ENCODE measurements at places on chromosomes 4 and X. TPM values are rescaled to one million over a fixed set of nuclear protein-coding genes. Genes with fewer than 3 reads are reported as not detected.

DNA sequence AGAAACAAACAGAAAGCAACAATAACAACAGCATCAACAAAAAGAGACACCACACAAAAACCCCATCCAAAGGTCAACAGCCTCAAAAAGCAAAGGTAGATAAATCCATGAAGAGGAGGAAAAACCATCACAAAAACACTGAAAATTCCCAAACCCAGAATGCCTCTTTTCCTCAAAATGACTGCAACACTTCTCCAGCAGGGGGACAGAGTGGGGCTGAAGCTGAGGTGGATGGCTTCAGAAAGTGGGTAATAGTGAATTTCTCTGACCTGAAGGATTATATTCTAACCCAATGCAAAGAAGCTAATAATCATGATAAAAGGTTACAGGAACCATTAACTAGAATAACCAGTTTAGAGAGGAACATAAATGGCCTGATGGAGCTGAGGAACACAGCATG lies 888.2 kb downstream of the RAB28 start:
- DNase-seq, result no peak

GRCh38 chr4:44651425-44651824 lies at the start of gene YIPF7:
YIPF7 (minus strand) TSS chr4:44651625; CDS start chr4:44650100, 1,525 bp downstream.
- DNase-seq, result no peak

- no peak for DNase-seq
These were observed 101.9 kb downstream of the EFNB1 start for GRCh38 chrX:68930542-68931317.

The GC gene
- not detected for total RNA-seq

GRCh38 chr4:71063711-71064110 lies 70.3 kb downstream of the DCK start:
- DNase-seq, result no peak

DNA sequence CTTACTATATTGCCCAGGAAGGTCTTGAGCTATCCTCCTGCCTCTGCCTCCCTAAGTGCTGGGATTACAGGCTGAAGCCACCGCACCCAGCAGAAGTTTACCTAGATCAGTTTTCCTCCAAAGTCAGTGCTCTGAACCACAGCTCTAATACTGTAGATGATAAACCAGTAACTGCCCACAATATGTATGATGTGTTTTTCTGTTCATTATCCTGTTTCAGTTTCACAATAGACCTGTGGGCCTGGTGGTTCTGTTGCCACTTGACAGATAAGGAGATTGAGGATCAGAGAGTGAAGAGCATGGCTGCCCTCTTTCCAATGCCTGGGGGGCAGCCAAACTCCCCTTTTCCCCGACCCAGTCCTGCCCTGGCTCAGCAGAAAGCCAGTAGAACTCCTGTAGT lies 87.0 kb downstream of the EFNB1 start:
- no peak for DNase-seq

GRCh38 chr4:86174506-86174905 lies 185.3 kb downstream of the MAPK10 start:
- DNase-seq, result no peak

DNA sequence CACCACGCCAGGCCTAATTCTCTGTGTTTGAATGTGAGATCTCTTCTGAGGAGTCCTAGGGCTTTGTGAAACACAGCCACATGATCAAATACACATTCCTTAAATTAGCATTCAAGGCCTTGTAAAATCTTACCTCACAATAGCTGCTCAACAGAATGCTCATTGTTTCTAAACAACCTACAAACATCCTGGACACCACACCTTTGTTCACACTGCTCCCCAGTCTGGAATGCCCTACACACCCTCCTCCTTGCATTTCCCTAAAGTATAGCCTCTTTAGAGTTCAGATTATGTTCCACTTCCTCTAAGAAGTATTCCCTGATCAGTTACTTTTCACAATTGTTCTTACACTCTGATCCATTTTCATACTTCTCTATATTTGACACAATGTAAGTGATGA lies 110.6 kb downstream of the AGTR2 start:
- no peak for DNase-seq

The NEXMIF gene
- under 0.01 TPM for total RNA-seq

DNA sequence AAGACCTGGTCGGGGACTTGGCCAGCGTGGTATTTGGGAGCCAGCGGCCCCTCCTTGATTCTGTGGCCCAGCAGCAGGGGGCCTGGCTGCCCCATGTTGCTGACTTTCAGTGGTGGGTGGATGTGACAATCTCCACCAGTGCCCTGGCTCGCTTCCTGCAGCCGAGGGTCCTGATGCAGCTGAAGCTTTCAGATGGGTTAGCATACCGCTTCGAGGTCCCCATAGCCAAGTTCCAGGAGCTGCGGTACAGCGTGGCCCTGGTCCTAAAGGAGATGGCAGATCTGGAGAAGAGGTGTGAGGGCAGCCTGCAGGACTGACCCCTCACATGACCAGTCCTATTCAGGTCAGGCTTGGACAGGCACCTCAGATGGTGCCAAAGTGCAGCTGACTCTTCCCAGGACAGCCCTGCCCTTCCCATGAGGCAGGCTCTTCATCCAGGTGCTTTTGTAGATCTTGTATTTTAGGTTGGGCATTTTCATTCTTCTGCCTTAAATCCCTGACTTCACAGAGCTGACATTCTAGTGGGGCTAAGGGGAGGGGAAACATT lies 15.1 kb downstream of the LNX1 start:
- DNase-seq, result no peak

DNA sequence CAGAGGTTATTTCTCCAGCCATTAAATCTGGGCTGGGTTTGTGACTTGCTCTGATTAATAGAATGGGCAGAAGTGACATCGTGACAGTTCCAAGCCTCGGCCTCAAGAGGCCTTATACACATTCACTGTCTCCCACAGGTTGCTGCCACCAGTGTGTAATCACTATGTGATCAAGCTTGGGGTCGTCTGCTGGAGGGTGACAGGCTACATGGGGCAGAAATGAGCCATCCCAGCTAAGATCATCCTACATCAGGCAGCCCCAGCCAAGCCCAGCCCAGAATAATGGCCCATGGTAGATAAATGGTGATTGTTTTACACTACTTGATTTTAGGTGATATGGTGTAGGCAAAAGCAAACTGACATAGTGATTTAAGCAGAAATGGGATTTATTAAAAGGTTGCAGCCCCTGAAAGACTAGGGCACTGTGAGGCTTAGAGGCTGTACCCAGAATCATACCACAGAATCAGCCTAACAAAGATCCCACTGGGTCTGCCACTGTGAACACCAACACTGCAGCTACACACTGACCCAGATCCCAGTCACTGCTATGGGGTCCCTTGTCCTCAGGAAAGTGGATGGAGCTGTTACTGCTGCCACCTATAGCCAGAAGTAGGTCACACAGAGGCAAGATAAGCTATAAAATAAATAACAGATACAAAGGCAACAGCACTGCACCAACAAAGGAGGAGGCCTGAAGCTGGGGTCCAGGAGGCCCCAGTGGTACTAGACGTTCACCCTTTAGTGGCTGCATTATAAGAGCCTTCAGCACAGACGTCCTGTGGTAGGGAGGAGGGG lies 159.6 kb upstream of the RBPJ start:
- no peak for DNase-seq

The MYOZ2 gene
- total RNA-seq, result under 0.01 TPM

DNA sequence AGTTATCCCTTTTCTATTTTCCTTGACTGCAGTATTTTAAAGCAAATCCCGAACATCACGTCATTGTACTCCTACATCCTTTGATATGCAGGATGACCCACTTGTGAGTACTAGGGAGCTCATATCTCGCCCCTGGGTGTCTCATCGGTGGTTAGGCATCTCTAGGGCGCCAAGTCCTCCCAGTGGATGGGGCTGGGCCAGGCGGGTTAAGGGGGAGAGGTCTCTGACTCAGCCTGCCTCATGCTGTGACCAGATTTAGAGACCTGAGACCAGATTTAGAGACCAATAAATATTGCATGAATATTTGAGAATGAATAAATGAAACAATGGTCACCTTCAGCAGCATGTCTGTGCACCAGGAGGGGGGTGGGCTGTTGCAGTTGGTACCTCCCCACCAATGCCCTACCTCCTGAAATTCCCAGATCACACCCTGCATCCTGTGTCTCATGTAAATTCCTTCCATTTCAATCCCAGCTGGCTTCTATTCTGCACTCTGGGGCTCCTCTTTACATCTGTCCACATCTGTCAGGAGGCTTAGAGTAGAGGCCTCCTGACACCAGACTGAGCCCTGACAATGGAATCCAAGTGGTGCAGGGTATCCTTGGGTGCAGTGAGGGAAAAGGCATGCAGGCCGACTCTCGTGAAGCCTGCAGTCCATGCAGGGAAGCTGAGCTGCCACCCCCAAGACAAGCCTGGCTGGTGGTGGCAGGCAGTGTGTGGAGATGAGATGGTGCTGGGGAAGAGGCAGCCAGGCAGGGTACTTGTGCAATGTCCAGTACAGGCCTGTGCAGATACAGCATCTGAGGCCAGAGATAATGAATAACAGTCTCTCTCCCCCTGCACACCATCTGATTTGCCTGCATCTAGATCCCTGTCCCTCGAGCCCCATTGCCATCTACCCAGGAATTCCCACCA lies 5.2 kb downstream of the APLN start:
- DNase-seq, result peak; percentile 24

DNA sequence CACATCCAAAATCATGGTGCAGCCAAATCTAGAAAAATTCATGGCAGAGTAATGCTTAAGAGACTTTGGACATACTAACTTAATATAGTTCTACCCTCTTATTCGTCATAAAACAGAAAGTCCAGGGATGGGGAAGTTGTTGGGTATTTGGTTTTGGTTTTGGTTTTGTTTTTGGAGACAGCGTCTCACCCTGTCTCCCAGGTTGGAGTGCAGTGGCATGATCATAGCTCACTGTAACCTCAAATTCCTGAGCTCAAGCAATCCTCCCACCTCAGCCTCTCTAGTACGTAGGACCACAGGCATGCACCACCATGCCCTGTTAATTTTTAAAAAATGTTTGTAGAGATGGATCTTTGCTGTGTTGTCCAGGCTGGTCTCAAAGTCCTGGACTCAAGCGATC lies 271.8 kb upstream of the TENM3 start:
- no peak for DNase-seq

DNA sequence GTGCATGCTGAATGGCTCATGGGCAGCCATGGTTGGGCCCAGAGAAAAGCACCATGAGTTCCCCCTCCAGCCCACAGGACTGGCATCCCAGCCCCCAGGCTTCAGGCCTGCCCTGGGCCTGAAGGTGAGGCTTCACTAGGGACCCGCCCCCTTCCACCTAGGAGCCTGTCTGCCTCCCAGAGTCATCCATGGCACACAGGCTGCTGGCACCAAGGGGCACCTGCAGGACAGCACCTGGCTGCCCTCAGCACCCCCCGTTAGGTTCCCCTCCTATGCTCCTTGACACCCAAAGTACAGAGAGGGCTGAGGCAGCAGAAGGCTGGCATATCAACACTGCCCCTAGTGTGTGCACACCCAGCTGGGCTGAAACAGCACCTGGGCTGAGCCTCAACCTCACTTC lies 566.7 kb upstream of the PCDH7 start:
- no peak for DNase-seq

- DNase-seq, result no peak
These were observed 56.9 kb downstream of the FAT1 start for GRCh38 chr4:186666750-186667149.

- DNase-seq, result no peak
These were observed 73.9 kb upstream of the ZCCHC13 start for GRCh38 chrX:74230094-74230493.

- DNase-seq, result peak; percentile 64
These were observed 378 bp upstream of the RPS6KA6 start for GRCh38 chrX:84188320-84188834.

GRCh38 chr4:144970597-144970996 lies 127.4 kb downstream of the ANAPC10 start:
- no peak for DNase-seq

The KIF4A gene
- 19.0 TPM for total RNA-seq

The ANKRD50 gene
- total RNA-seq, result 35.3 TPM

DNA sequence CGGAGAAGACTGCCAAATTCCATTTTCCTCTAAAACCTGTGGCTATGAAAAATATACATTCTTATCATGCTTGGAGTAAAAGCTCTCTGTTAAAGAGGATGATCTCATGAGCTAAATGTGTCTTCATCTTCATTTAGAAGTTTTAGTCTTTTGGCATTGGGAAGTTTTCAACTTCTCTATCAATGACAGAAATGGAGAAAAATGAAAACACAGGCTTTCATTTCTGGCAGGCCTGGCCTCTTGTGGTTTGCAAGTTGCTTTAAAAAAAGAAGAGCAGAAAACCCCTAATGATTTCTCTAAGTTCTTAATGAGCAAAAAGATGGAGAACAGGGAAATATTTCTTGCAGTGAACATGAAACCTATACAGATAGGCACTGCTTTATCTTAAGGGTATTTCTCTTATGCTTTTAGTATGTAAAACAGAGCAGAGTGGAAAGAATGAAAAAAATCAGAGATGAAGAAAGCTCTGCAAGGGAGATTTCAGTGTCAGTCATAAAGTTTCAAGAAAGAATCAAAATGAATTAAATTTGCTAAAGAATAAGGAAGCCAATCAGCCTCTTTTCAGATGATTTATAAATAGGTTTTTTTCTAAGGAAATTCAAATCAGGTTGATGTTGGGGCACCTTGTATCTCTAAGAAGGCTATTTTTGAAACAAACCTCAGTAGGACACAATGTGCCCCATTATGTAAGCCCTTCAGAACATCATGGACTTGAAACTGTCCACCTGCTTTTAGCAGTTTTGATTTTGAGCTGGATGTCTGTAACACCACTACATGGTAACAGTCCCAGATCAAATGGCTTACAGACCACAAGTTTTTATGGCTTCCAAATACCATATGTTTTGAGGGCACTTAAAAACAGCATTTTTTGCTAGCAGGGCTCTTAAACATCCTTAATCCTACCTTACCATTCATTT lies 225.0 kb downstream of the GRIA3 start:
- no peak for DNase-seq

The CTAG1B gene
- not detected for total RNA-seq

Measured in IMR-90 (cell line).